Stimulated activated CD4-positive, alpha-beta T cell treated with anti-CD3 and anti-CD28 coated beads, Interleukin-4, amount 100 ng/mL, for 1 hour (primary cell): ENCODE measurements at places on chromosomes 2 and 18.

DNA sequence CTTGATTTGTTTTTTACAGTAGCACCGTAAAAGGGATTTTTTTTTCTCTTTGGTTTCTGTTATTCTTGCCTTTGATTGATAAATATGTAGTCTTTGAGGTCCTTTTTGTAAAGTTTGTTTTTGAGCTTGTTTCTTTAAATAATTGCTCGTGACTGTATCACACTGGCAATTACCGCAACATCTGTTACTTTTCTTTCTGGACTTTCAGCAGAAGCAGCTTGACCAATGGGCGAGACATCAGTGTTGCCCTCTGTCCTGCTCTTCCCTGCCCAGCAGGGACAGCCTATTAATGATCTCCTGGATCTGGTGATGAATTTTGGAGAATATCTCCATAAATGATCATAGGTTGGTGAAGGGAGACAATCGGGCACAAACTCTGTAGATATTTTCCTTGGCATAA lies 74.9 kb downstream of the TDRD15 start:
- DNase-seq = no peak

GRCh38 chr2:157874997-157875640 lies 1.0 kb downstream of the ACVR1 start:
- DNase-seq = peak; percentile 32

DNA sequence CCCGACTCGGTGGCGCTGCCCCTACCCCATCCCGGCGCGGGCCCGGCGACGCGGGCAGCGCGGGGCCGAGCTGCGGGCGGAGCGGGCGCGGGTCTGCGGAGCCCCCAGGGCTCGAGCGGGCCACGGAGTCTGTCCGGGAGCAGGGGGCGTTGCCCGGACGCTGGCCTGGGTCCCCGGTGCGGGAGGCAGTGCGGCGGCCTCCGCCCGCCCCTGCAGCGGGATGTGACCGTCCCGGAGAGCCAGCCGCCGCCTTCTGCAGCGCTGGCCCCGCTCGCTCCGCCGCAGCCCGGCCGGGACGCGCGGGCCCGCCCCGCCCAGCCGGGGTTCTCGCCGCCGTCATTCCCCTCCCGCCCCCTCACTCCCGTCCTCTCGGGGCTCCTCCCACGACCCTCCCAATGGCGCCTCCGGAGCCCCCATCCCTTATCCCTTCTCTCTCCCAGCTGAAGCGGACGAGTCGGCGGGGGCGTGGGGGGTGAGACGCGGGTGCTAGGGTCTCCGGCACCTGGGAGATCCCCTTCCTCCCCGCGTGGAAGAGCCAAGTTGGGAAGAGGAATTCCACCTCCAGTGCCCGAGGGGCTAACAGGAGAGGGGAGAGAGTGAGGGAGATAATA lies at the start of gene FNDC4:
Gene FNDC4 (minus strand): TSS at position 257 of the 611 bp plus-strand sequence. CDS start 521 bp downstream, outside the sequence.
- peak; percentile 11 for DNase-seq

DNA sequence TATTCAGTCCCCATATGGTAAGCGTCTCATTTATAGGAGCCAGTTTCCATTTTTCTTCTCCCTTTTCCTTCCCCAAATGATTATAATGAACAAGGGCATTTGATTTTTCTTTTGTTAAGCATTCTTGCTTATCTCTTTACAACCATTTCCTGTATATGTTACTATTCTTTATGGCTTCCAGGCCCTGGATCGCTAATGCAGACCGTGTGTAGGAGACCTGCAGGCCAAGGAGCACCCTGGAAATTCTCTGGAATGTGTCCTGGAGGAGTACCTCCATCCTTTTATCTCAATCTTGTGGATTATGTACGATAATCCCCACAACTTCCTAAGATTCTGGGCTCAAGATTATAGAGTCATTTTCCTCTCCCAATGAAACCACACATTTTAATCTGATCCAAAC lies 439.6 kb upstream of the MMADHC start:
- DNase-seq = no peak

GRCh38 chr2:143828763-143829537 lies 691.0 kb downstream of the ZEB2 start:
- DNase-seq = no peak

DNA sequence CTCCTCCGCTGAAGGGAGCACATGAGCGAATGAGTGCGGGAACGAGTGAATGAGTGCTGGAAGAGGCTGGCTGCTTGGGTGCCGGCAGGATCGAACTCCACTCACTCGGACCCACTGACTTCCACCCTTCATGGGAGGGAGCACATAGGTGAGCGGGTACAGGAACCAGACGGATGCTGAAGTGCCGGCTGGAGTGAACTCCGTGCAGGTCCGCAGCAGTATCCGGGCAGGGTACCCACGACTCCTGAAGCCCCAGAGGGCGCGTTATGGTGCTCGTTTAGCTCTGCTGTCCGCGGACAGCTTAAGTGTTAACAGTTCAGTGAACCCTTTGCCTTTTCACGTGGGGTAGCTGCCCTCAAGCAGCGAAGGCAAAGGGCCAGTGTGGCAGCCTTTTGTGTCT lies 23.2 kb downstream of the RPRM start:
- no peak for DNase-seq

- DNase-seq = no peak
These were observed 35.5 kb upstream of the TAF1B start for GRCh38 chr2:9807555-9808305.

- DNase-seq = no peak
These were observed 49.4 kb downstream of the CCDC102B start for GRCh38 chr18:68847219-68847837.

GRCh38 chr2:238905644-238906043 lies 57.8 kb downstream of the TWIST2 start:
- no peak for DNase-seq

DNA sequence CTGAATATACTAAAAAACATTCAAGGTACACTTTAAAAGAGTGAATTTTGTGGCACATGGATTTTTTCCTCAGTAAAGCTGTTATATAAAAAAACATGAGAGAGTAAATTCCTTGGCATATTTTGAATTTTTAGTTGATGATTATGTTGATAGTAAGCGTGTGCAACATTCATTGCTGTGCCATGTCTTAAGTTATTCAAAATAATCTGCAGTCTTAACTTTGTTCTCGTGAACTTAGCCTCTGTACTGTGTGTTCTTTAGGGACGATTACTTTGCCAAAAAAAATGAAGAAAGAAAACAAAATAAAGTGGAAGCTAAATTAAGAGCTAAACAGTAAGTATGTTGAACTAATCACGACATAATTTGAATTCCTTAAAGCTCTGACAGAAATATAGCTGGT lies 9.6 kb downstream of the SSB start:
- DNase-seq = no peak

DNA sequence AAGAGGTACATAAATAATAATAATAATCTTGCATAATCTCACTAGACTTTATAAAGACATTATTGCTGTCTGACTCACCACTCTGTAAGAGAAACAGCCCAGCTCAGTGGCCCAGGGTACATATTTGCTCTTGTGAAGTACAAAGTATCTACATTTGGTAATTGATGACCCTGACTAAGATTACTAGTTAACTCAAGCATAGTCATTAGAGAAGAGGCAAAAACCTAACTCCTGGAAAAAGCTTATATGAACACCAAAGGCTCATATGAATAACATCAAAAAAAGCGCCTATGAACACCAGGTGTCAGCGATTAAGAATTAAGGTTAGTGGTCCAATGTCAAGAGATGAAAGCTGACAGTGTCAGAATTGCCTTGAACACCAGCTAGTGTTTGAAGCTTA lies 38.4 kb downstream of the RAD51AP2 start:
- no peak for DNase-seq

DNA sequence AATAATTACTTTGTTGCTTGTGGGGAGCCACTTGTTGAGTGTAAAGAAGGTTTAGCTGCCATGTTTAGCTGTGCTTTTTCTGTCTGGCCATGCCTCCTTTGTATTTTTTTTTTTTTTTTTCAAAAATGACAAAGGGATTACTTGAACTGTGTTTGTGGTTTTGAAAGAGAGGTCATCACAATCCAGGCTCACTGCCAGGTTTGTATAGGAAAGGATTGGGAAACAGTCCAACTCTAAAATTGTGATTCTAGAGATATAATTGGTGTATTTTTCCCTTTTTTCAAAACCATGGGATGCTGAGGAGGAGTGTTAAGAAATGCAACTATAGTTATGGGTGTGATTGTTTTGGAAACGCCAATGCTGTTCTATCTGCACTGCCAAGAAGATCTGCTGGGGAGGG lies 4.3 kb downstream of the ITPRIPL1 start:
- DNase-seq = no peak

- no peak for DNase-seq
These were observed 238.6 kb downstream of the TWIST2 start for GRCh38 chr2:239086325-239087020.

DNA sequence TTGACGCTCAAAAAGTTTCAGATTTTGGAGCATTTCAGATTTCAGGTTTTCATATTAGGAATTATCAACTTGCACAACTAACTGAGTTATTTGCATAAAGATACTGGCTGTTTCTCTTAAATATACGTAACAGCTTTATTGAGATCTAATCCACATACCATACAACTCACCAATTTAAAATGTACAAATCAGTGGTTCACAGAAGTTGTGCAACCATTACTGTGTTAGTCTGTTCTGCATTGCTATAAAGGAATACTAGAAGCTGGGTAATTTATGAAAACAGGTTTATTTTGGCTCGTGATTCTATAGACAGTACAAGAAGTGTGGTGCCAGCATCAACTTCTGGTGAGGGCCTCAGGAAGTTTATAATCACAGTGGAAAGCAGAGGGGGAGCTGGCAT lies 8.2 kb downstream of the ATIC start:
- DNase-seq = no peak

DNA sequence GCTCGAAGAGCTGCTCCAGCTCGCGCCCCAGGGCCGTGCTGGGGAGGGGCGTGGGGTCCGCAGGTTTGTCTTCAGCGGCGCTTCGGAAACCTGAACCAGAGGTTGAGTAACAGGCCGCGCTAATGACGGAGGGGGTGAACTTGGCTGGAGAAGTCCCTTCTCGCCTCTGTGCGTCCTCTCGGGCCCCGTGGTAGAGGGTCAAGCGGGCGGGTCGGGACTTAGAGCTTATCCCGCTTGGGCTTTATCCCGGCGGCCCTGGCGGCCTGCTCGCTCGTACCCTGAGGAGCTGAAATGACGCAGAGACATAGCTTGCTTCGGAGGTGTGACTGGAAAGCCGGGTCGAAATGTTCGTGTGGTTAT lies 479 bp downstream of the RNMT start:
- peak; percentile 26 for DNase-seq

- no peak for DNase-seq
These were observed 19.2 kb downstream of the CCDC138 start for GRCh38 chr2:108805782-108806181.

- DNase-seq = no peak
These were observed 77.5 kb downstream of the MAIP1 start for GRCh38 chr2:200032895-200033294.

GRCh38 chr18:9032519-9032918 lies 70.0 kb upstream of the NDUFV2 start:
- no peak for DNase-seq

GRCh38 chr2:162382278-162382677 lies 38.3 kb downstream of the GCA start:
- DNase-seq = no peak

- no peak for DNase-seq
These were observed 82.2 kb downstream of the SOCS6 start for GRCh38 chr18:70370762-70371733.

DNA sequence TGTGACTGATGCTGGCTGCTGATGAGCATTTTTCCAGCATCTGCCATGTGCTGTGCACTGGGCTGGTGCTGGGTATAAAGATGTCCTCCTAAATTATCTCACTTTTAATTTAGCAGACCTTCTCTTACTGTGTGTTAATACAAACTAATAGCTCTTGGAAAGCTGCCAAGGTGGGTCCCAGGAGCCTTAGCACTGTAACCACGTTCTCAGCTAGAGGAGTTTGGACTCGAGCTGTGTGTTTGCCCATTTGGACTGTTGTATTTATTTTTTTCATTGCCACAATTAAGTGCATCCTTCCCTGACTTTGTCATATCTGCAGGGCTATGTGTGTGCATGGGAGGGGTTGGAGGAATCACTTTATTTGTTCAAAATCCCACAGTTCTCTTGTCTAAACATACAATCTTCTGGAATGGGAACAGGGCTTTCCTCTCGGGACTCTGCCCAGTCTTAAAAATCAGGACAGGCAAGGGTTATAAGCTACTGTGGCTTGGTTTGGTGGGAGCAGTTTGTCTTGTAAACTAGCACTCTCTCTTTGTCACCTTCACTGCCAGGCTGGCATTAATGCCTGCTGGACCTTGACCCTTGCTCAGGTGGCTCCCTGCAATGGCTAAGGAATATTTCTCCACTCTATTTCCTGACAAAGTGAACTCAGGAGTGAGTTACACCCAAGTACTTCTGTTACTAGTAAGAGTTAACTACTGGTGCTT lies 129.7 kb upstream of the MGAT5 start:
- no peak for DNase-seq

GRCh38 chr18:361941-362310 lies 94.1 kb upstream of the THOC1 start:
- DNase-seq = no peak

GRCh38 chr2:131105156-131105949 lies at the start of gene PLEKHB2:
TSS of gene PLEKHB2 (plus strand) at chr2:131105336. CDS start at chr2:131120942, 15,606 bp downstream.
- DNase-seq = peak; percentile 91

DNA sequence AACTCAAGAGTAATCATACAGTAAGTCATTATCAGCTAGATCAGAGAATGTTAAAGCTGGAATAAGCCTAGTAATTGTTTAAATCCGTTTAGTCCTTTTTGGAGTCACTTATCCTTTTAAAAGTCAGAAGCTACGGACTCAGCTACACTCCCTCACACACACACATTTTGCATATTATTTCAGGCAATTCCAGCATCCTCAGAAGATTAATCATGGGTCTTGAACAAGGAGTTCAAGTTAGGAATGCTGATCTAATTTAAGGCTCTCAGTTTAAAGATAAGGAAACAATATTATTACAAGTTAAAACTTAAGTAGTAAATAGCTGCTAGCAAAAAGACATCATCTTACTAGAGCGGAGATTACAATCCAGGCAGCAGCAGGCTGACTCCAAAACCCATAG lies 74.3 kb downstream of the GTF3C3 start:
- DNase-seq = no peak

DNA sequence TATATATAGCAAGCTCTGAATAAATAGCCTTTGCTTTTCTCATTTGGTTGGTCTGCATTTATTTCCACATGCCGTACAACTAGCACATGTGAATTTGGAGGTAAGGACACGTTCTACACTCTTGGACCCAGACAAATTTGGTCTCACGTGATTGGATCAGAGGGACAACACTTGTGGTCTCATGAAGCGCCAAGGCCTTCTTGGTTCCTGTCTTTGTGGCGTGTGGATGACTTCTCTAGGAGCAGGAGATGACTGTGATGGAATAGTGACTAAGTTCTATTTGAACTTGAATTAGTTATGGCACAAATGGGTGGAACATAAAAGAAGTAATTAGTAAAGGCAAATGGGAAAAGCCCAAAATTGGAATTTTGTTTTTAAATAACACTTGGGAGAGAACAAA lies 206.9 kb downstream of the BCL2 start:
- no peak for DNase-seq

DNA sequence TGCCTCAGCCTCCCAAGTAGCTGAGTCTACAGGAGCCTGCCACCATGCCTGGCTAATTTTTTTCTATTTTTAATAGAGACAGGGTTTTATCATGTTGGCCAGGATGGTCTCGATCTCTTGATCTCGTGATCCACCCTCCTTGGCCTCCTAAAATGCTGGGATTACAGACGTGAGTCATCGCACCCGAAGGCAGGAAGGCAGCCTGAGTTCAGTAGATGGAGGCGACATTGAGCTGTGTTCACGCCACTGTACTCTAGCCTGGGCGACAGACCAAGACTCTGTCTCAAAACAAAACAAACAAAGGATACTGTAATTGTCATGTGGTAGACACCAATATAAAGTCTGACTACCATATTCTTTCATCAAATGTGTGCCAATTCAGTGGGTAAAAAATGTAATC lies 500.9 kb upstream of the DSEL start:
- no peak for DNase-seq

- DNase-seq = no peak
These were observed 74.6 kb downstream of the TTC27 start for GRCh38 chr2:32702303-32703064.
